Fibroblast of gingiva (primary cell): ENCODE measurements at places on chromosomes 13 and 19.

GRCh38 chr19:2270157-2270422, 11.9 kb downstream of the PEAK3 start:
- DNase-seq, result peak; percentile 55

DNA sequence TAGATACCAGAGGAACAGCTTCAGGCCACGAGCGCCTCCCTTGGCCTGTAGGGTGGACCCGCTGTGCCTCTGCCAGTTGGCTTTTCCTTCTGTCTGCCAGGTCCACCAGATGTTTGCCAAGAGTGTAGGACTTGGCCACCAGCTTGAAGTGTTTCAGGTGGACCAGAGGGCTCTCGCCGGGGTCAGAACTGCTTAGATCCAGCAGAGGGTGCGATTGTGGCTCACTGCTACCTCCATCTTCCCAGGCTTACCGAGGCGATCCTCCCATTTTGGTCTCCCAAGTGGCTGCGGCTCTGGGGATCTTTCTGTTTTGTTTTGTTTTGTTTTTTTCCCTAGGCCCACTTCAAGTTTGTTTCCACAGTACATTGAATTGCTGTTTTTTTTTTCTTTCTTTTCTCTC, 23.0 kb upstream of the ZNF730 start:
- DNase-seq, result no peak

- DNase-seq, result no peak
Measured at GRCh38 chr19:30171795-30172612, 200.2 kb upstream of the ZNF536 start.

DNA sequence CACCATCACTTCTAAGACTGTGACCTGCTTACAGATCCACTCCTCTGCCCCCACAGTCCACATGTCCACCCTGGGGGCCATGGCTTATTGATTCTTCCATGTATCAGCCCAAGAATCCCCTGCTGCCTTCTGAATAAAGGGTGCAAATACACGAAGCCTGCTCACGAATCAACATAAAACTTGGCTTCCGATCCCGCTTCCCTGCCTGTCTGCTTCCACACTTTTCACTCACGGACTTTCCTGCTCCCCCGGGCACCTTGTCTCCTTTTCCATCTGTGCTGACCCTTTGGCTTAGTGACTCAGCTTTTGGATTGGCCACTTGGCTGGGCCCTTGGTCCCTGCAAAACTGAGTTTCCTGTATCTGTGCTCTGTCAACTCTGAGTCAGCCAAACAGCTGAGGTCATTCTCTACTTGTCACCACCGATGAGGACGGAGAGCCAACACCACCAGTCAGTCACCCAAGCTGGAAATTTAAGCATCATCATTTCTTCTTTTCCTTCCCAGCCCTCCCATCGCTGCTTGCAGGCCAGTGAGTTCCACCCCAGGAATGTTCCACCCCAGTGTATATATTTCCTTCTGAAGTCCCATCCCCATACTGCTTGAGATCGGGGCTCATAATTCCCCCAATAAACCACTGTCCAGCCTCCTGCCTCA, 11.4 kb upstream of the USP12 start:
- peak; percentile 79 for DNase-seq

DNA sequence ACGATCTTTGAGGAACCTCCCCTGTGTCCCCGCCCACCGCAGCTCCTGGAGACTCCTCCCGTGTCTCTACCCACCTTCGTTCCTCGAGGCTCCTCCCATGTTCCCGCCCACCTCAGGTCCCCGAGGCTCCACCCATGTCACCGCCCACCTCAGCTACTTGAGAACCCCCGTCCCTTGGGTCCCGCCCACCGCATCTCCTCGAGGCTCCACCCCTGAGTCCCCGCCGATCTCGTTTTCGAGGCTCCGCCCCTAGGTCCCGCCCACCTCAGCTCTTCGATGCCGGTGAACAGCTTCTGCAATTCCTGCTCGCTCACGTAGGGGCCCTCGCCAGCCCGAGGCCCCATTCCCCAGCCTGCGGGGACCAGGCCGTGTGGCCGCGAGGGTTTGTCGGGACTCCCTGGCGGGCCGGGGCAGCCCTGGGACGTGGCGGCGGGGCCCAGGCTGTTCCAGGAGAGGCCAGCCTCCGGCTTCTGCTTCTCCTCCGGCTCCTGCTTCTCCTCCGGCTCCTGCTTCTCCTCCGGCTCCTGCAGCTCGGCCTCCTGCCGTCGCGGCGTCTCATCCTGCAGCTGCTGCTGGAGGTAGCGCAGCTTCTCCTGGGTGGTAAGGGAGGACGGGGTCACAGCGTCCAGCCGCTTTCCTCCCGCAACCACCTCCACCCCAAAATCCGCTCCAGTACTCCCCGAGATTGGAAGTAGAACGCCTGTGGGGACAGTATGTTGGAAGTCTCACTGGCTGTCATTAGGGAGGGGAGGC, 16.7 kb downstream of the TSKS start:
- DNase-seq, result no peak

- DNase-seq, result no peak
Measured at GRCh38 chr13:24066405-24067295, 93.9 kb upstream of the SPATA13 start.

DNA sequence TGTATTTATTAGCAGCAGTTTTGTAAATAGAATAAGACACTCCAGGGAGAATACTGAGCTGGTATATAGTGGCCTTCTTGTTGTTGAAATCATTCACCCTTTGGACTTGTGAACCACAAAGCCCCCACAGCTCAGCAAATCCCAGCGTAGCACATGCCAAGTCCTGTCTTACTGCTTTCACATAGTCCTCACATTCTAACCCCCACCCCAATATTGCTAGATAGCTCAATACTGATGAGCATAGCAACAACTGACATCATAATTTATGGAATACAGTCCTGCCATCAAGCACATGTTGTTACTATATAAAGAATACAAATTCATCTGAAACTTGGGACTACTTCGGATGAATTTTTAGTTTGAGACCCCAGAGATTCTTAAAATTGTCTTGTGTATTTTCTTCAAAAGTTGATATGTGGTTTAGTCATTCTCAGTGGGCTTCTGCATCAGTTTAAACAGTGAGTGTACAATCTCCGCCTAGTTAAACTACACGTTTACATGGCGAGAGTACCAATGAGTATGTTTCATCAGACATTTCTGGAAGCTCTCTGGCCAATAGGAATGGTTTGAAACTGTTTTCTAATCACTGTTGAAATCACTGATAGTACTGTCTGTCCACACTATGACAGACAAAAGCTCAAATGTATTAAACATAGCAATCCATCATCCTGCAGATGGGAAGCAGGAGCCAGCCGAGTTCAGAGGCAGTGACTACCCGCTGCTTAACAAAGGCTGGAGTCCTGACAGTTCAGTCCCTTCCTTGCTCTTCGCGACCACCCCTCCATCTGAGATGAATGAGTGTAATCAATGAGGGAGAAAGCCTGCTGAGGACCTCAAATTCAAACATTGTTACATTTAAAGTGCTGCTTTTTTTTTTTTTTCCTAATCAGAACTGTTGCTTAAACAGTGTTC, 15.2 kb downstream of the DACH1 start:
- no peak for DNase-seq

GRCh38 chr13:93620181-93620765, 393.7 kb downstream of the GPC6 start:
- DNase-seq, result peak; percentile 75

- DNase-seq, result peak; percentile 95
Measured at GRCh38 chr19:48634424-48635262, 2.5 kb downstream of the DBP start.

GRCh38 chr19:10356431-10356830, 17.0 kb upstream of the ICAM3 start:
- DNase-seq, result no peak

GRCh38 chr13:92745258-92745657, 481.3 kb upstream of the GPC6 start:
- no peak for DNase-seq

DNA sequence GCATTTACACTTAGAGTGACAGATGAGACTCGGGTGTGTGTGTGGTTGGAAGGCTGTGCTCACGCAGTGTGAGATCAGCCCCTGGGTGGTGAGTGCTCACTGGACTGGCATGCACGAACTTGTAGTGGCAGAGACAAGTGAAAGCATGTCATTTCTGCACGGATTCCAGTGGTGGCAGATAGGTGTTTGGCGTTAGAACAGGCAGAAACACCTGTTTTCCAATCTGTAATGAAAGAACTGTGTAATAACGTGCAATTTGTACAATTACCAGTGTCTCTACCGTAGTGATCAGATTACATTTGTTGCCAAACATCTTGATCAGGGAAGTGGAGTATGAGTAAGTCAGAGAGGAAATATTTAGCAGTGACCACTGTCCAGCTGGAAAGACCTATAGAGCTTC, 8.2 kb downstream of the LAMP1 start:
- peak; percentile 60 for DNase-seq

- no peak for DNase-seq
Measured at GRCh38 chr13:113001241-113002140, 32.5 kb downstream of the MCF2L start.

- DNase-seq, result no peak
Measured at GRCh38 chr19:16117594-16118033, 5.9 kb downstream of the RAB8A start.

DNA sequence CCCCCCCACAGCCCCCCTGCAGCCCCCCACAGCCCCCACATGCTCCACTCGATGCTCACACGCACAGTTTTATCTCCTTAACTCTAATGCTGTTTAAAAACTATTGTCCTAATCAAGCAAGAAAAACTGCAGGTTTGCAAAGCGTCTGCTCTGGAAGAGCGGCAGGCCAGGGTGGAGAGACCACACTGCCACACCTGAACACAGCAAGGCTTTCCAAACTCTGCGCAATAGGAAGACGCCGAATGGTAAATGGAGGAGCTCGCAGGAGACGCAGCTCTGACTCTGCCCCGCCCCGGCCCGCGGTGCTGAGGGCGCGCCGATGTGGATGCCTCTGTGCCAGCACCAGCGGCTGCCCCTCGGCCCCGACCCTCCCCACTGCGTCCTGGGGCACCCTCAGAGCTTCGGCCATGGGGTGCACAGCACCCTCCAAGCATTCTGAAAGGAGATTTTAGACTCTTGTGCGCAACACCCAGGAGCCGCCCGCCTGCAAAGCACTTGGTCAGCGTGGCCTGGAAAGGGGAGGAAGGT, 32.4 kb downstream of the RASA3 start:
- DNase-seq, result peak; percentile 34

GRCh38 chr13:114259974-114260373, 21.4 kb upstream of the UPF3A start:
- no peak for DNase-seq

DNA sequence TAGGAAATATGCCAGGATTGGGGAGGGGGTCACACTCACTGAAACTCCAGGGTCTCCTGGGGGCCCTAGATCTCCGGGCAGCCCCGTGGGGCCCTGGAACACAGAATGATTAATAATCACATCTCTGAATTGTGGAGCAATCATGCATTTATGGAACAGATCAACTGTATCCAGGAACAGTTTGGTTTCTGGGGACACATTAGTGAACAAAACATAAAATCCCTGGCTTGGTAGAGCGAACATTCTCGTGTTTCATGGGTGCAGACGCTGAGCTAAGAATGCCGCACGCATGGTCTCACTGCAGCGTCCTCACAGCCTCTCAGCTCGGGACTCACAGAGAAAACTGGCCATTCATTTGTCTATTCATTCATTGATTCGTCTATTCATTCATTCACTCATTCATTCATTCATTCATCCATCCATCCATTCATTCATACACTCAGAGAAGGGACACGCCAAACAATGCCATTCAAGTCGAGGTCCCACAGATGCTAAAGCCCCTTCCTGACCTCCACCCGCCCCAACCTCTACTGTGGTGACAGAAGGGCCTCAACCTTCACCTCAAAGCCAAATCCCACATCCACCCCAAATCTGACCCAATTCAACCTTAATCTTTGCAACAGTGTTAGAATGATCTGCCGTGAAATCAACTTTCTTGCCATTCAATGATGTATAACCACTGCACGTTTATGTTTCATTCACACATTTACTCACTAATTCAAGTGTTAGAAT, 35.0 kb upstream of the OLFM2 start:
- DNase-seq, result no peak

- peak; percentile 36 for DNase-seq
Measured at GRCh38 chr19:49553451-49554271, 25.9 kb downstream of the RCN3 start.

- no peak for DNase-seq
Measured at GRCh38 chr19:44548736-44549135, 19.3 kb upstream of the CEACAM20 start.

DNA sequence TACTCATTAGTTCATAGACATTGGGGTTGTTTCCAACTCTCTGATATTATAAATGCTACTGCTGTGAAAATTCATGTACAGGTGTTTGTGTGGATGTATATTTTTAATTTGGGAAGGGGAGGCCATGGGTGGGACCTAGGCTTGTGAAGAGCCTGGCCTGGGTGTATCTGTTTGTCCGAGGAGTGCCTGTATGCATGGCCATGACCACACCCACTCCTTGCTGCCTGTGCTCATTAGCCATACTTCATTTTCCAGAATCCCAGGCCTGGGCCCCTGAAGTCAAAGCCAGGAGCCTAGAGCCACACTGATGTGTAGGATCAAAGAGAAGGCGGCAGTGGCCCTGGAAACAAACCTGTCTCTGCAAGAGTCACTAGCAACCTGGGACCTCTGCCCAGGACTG, 10.4 kb downstream of the ERVK3-1 start:
- no peak for DNase-seq

DNA sequence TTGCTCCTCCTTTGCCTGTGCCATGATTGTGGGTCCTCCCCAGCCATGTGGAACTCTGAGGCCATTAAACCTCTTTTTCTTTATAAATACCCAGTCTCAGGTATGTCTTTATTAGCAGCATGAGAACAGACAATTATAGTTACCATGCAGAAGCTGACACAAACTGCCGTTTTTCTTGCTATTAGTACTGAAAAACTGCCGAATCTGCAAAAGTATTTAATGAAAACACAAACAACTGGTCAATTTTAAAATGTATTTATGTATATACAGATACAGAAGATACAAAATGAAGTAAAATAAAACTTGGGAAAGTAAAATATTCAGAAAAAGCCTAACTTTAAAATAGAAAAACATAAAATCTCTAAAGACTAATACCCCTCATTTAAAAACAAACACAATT, 206.3 kb downstream of the DIAPH3 start:
- DNase-seq, result no peak

DNA sequence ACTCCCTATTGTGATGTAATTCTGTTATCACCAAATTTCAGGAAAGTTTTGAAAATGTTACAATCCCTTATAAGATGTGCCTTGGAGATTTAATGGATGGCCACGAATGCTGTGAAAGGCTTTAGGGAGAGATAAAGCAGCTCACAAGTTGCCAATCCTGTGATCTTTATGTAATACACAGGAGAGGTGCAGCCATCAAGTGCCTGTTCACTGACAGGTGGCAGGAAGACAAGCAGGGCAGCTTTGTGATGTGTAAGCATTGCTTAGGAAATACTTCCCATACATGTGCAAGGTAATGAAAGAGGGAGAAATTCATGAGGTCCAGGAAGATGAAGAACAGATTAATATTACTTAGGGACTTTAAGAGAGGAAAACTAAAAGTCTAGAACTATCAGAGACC, 628.8 kb downstream of the SLITRK6 start:
- DNase-seq, result no peak

- no peak for DNase-seq
Measured at GRCh38 chr13:34066344-34066743, 248.4 kb downstream of the RFC3 start.

DNA sequence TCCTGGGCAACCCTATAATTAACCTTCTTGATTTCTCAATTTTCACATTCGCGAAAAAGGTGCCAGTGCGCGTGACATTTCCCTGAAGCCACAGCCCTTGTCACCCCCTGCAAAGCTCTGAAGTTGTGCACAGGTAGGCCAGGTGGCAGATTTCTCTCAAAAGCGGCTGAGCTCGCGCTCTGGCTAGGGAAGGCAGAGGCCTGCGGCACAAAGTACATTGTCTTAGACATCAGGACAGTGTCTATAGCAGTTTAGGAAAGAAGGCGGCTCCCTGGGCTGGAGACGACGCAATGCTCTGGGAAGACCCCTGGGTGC, 42.9 kb upstream of the ZNF14 start:
- no peak for DNase-seq

- no peak for DNase-seq
Measured at GRCh38 chr13:34360702-34361101, 542.8 kb downstream of the RFC3 start.
